ENCODE measurements at places on chromosomes 7 and 10. TPM values are rescaled to one million over a fixed set of nuclear protein-coding genes. Genes with fewer than 3 reads are reported as not detected.

GRCh38 chr10:718143-718700 lies 28.8 kb upstream of the DIP2C start:
- no peak overlapping the region for H3K4me3 ChIP-seq
- peaks cover 3% of the 10 kb centered on the region for H3K4me1 ChIP-seq
- no peaks in the 10 kb centered on the region for H3K27me3 ChIP-seq
- peak; percentile 64 for DNase-seq
- no peak overlapping the region for H3K27ac ChIP-seq
- no peaks in the 10 kb centered on the region for H3K36me3 ChIP-seq

DNA sequence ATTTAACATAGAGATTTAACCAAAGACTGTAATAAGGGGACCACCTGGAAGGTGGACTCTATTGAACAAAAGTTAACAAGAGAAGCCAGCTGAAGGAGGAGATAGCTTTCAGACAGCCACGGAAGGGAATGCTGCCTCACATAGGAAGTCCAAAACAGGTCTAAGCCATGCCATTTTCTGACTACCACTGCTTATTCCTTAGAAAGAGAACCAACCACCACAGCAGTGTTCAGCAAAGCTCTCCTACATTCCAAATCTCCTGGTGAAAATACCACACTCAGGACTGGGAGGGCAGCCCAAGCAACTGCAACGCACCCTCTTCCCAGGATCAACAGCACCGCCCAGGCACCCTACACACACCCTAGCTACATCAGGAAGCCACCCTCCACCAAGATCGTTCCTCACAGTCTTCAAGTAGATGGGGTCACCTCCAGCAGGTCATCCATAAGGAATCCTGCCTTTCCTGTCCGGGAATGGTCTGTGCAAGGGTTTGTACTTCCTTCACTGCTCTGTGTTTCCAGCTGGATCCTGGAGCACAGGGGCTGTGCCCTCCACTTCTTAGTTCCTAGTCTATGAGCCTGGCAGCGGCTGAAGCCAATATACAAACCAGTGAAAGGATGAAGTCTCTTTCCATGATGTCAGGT lies 2.5 kb downstream of the KIAA1549 start:
- peaks cover 19% of the 10 kb centered on the region for H3K4me1 ChIP-seq
- H3K27me3 ChIP-seq = no peaks in the 10 kb centered on the region
- H3K36me3 ChIP-seq = 0 out of 2 replicates have a peak, but pooled peaks cover 1% of the 10 kb centered on the region

DNA sequence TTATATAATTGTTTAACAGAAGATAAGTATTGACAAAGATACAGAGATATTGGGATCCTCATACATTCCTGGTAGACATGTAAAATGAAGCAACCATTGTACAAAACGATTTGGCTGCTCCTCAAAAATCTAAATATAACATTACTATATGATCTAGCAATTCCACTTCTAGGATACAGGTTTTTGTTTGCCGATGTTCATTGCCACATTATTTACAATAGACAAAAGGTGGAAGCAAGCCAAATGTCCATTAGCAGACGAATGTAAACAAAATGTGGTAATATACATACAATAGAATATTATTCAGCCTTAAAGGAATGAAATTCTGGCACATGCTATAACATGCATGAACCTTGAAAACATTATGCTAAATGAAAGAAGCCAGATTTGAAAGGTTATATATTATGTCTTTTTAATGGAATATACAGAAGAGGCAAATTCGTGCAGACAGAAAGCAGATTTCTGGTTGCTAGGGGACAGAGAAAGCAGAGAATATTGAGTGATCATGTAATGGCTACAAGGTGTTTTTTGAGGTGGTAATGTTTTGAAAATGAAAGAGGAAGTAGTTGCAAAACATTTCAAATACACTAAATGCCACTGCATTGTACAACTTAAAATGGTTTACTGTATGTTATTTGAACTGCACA lies 44.9 kb downstream of the POLR1F start:
- H3K4me3 ChIP-seq = no peak overlapping the region
- no peaks in the 10 kb centered on the region for H3K36me3 ChIP-seq
- no peak overlapping the region for H3K27ac ChIP-seq
- DNase-seq = no peak
- H3K27me3 ChIP-seq = no peaks in the 10 kb centered on the region

GRCh38 chr10:114408112-114408967 lies 4.0 kb upstream of the AFAP1L2 start:
- no peak for DNase-seq
- H3K4me1 ChIP-seq = peaks cover 5% of the 10 kb centered on the region
- H3K27ac ChIP-seq = no peak overlapping the region

DNA sequence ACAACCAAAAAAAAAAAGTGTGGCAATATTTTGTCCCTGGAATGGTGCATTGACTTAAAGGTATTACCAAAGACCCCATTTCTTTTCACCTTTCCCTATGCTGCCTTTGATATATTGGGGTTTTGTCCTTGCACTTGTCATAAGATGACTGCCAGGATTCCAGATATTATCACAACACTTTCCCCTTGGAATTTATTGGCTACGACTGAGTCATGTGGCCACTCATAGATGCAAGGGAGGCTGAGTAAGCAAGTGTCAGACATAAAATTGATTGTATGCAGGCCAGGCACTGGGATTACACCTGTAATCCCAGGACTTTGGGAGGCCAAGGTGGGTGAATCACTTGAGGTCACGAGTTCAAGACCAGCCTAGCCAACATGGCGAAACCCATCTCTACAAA lies 83.6 kb downstream of the PPP1R3C start:
- H3K27ac ChIP-seq = no peak overlapping the region
- no peaks in the 10 kb centered on the region for H3K27me3 ChIP-seq
- H3K36me3 ChIP-seq = no peaks in the 10 kb centered on the region
- no peak overlapping the region for H3K4me3 ChIP-seq
- no peak for DNase-seq

GRCh38 chr7:51273360-51273759 lies 43.2 kb downstream of the COBL start:
- no peak overlapping the region for H3K4me3 ChIP-seq
- peaks cover 23% of the 10 kb centered on the region for H3K4me1 ChIP-seq
- H3K36me3 ChIP-seq = no peaks in the 10 kb centered on the region

- DNase-seq = no peak
- no peak overlapping the region for H3K4me3 ChIP-seq
- no peaks in the 10 kb centered on the region for H3K27me3 ChIP-seq
- H3K36me3 ChIP-seq = no peaks in the 10 kb centered on the region
Observed at GRCh38 chr10:57891201-57892006, 376.3 kb downstream of the IPMK start.

- no peak for DNase-seq
- no peak overlapping the region for H3K4me3 ChIP-seq
- H3K27me3 ChIP-seq = no peaks in the 10 kb centered on the region
- H3K36me3 ChIP-seq = no peaks in the 10 kb centered on the region
- H3K27ac ChIP-seq = no peak overlapping the region
Observed at GRCh38 chr7:18003286-18003994, 24.2 kb downstream of the PRPS1L1 start.

- no peak overlapping the region for H3K27ac ChIP-seq
- DNase-seq = no peak
- H3K4me1 ChIP-seq = no peaks in the 10 kb centered on the region
- H3K27me3 ChIP-seq = no peaks in the 10 kb centered on the region
- no peak overlapping the region for H3K4me3 ChIP-seq
Observed at GRCh38 chr7:105635197-105635596, 53.9 kb upstream of the EFCAB10 start.

DNA sequence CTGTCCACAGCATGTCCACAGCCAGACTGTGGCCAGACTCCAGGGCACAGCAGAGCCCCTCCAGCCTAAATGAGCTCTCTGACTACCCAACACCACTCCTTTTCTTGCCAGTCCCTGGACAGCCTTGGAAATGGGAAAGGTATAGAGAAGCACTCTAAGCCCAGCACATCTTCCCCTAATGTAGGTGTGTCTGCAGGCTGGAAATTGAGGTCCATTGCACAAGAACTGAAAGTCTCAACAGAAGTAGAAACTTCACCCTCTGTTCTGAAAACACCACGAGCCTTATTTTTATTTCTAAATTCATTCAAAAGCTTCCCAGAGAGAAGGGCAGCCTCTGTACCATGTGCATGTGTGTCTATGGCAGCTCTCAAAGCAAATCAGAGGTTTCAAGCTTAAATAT lies 3.7 kb upstream of the KCNMA1 start:
- H3K27me3 ChIP-seq = peaks cover 2% of the 10 kb centered on the region
- DNase-seq = no peak
- no peak overlapping the region for H3K27ac ChIP-seq
- H3K4me3 ChIP-seq = no peak overlapping the region
- H3K4me1 ChIP-seq = peaks cover 6% of the 10 kb centered on the region

DNA sequence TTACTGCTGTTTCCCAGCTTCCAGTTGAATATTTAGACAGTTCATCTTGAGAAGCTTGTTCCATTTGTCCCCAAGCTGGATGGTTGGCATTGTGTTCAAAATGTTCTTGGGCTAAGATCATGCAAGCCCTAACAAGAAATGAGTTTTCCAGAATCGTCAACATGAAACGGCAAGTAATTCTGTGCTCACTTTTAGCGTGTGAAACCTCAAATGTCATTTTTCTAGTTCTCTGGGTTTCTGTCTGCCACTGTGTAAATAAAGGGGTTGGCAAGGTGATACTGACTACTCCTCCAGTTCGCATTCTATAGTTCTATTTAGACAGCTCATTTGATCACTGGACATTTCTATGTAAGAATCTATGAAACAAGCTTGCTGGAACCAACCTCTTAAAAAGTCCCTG lies 194.0 kb downstream of the AHR start:
- DNase-seq = no peak
- H3K27ac ChIP-seq = no peak overlapping the region
- H3K4me3 ChIP-seq = no peak overlapping the region
- no peaks in the 10 kb centered on the region for H3K36me3 ChIP-seq
- H3K27me3 ChIP-seq = no peaks in the 10 kb centered on the region
- peaks cover 20% of the 10 kb centered on the region for H3K4me1 ChIP-seq

GRCh38 chr7:117324960-117325359 lies 2.1 kb upstream of the WNT2 start:
- peaks cover 7% of the 10 kb centered on the region for H3K27me3 ChIP-seq
- no peak overlapping the region for H3K27ac ChIP-seq
- no peaks in the 10 kb centered on the region for H3K4me1 ChIP-seq
- no peak overlapping the region for H3K4me3 ChIP-seq
- no peak for DNase-seq

GRCh38 chr7:95642173-95642572 lies 45.9 kb upstream of the PDK4 start:
- no peaks in the 10 kb centered on the region for H3K27me3 ChIP-seq
- DNase-seq = no peak
- H3K4me1 ChIP-seq = peaks cover 5% of the 10 kb centered on the region
- no peak overlapping the region for H3K27ac ChIP-seq

The TLX1 gene
- 2.3 TPM for total RNA-seq

The AOAH gene
- total RNA-seq = not detected

Measured in Caco-2 (cell line).